ENCODE measurements at places on chromosomes 2 and 18. TPM values are rescaled to one million over a fixed set of nuclear protein-coding genes. Genes with fewer than 3 reads are reported as not detected.
A peak's percentile ranks its signal among the peaks of the same experiment; 100 is the strongest.

DNA sequence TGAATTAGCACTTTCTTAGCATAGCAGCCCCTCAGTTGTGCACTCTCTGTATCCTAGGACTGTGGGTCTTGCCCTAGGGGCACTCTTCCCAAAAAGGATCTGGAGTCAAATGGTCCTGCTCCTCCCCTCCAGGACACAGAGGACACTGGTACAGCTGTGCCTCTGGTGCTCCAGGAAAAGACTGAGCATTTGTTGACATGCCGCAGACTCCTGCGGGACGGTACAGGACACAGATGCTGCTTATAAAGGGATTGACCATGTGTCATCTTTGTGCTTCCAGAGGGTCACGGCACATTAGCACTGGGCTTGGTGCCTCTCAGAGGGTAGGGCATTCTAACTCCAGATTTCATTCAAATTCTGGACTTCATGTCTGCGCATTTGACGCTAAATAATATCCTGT lies 110.5 kb downstream of the KLF7 start:
- DNase-seq = no peak

DNA sequence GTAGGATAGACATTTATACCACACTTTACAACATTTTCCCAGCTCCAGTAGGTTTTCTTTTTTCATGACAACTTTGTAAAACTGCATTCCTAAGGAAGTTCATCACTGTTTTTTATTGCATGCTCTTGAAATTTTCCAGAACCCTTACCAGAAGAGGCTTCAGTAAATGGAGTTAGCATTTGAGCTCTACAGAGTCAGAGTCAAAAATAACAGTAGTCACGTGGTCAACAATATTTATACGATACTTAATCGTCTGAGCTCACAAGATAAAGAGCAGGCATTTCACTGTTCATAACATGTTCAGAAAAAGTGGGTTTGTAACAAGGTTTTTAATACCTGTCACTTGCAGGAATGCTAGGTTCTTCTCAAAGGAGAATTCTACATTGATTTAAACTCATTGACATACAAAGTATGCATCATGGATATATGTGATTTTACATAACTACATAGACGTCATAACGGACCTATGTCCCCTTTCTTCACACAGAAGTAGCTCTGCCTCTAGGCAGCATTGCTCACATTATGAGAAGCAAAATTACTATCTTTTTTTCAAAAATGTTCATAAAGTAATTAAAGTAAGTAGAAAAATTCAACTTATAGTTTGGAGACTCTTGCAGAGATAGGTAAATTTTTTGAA lies 187.0 kb upstream of the COL3A1 start:
- no peak for DNase-seq

Gene PAIP2B
- total RNA-seq = 0.59 TPM

GRCh38 chr18:79574938-79575525 lies 104.6 kb upstream of the CTDP1 start:
- DNase-seq = peak; percentile 81

GRCh38 chr2:99377879-99378278 lies 40.7 kb downstream of the EIF5B start:
- DNase-seq = no peak

- no peak for DNase-seq
Measured at GRCh38 chr18:68532328-68532885, 182.5 kb downstream of the TMX3 start.

DNA sequence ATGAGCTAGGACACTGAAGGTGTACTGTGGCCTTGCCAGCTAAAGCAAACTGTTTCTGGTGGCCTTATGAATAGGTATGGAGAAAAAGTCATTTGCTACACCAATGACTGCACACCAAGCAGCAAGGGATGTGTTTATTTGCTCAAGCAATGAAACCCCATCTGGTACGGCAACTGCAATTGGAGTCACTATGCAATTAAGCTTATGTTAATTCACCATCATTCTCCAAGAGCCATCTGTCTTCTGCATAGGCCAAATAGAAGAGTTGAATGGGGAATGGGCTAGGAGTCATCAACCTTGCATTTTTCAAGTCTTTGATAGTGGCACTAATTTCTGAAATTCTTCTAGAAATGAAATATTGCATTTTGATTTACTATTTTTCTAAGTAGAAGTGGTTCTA lies 372.0 kb downstream of the KCNJ3 start:
- DNase-seq = no peak

Gene SOWAHC
- total RNA-seq = 17.7 TPM

GRCh38 chr18:36355511-36355910 lies 58.0 kb downstream of the FHOD3 start:
- no peak for DNase-seq

GRCh38 chr2:190841707-190842505 lies 38.7 kb upstream of the GLS start:
- DNase-seq = peak; percentile 79

Measured in osteoblast (primary cell).